Right ventricle myocardium inferior (tissue), 1 donor: ENCODE measurements at places on chromosomes 4 and X. TPM values are rescaled to one million over a fixed set of nuclear protein-coding genes. Genes with fewer than 3 reads are reported as not detected.

DNA sequence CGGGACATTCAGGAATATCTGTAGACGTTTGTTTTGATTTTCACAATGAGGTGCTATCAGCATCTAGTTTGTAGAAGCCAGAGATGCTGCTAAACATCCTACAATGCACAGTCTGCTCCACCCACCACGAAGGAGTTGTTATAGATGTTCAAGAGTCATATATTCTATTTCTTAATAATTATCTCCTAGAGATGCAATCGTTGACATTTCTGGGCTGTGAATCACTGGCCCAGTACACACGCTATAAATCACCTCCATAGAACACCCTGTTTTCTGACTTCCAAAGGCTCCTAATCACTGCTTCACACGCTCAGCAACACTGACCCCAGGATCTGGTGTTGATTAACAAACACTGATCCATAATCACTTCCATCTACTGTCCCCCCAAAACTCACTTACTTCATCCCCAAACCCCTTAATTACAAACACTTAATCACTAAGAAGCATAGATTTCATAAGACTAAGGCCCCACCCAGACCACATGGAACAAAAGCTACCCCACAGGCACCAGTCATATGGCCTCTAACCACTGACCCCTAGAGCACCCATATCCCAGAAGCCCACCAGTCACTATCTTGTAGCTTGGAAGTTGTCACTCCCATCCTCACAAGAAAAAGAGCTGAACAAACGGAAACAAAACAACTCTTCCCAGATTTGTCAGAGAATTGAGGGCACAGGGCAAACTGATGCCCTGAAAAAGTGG, 31.7 kb upstream of the ZNF41 start:
- no peak for DNase-seq

TMEM156 gene
- total RNA-seq: not detected

DNA sequence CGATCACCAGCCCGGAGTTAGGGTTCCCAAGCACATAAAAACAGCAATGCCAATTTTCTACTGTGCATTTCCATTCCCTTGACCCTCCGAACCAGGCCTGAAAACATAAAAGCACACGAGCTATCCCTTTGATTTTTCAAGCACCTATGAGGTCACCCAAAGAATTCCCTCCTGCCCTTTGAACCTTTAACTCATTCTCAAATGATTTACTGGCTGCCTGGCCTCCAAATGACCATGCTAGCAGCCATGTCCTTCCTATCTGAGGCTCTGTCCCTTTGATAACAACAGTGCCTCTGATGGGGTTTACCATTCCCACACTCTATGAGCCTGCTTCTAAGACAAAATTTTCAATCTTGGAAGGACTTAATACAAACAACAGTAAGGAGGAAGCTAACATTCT, 15.2 kb downstream of the SHROOM4 start:
- no peak for DNase-seq

DNA sequence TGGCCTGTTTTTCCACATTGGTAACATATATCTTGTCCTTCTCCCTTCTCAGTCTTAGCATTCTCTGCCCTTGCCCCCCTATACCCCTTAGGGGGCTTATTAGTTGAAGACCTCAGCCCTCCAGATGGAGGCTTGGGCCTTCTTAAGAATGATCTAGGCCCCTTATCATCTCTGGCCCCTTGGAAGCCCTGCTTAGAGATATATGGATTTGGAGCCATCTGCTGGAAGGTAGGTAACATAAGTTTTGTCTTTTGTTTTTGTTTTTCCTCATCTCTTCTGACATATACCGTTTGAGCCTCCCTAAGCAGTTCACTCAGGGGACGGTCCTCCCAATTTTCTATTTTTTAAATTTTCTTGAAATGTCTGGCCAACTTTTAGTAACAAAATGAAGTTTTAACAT, 48.3 kb upstream of the NAP1L2 start:
- no peak for DNase-seq

DNA sequence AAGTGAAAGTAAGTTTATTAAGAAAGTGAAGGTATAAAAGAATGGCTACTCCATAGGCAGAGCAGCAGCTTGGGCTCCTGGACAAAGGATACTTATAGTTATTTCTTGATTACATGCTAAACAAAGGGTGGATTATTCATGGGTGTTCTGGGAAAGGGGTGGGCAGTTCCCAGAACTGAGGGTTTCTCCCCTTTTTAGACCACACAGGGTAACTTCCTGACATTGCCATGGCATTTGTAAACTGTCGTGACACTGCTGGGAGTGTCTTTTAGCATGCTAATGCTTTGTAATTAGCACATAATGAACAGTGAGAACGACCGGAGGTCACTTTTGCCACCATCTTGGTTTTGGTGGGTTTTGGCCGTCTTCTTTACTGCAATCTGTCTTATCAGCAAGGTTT, 557.6 kb downstream of the SPRY1 start:
- DNase-seq: no peak

BMP3 gene
- total RNA-seq: not detected

TRO gene
- 1.8 TPM for total RNA-seq

BCLAF3 gene
- total RNA-seq: 5.5 TPM

- DNase-seq: no peak
These were observed 50.4 kb upstream of the TBL1X start for GRCh38 chrX:9414416-9414815.

LDB2 gene
- total RNA-seq: 34.3 TPM

GRCh38 chrX:136745215-136746173, 35.2 kb downstream of the ARHGEF6 start:
- no peak for DNase-seq

DNA sequence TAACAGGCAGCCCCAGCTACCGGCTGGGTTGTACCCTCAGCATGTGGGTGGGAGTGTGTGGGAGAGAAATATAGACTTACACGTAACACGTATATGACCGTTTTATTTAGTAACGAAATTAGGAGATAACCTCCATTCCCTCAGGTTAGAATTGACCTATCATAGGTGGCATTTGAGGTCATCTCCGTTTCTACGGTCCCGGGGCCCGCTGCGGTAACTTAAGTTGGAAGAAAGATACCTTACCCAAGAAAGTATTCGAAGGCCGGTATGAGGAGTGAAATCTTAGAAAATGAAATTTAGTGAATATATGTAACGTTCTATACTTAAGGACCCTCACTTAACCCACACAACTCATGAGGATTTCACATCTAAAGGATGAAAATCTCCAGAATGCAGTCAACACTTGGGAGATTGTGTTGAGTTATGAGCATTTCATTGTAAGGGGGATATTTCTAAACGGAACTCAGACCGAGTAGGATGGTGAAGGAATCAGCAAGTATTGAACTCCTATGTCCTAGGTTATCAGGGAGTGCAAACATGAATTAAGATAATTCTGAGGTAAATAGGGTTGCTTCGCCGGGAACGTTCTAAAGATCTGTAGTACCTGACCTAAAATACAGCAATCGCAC, 891 bp downstream of the CISD2 start:
- DNase-seq: no peak

- DNase-seq: no peak
These were observed 79.9 kb downstream of the ZFX start for GRCh38 chrX:24229400-24229879.

CXCL10 gene
- total RNA-seq: not detected

GRCh38 chr4:90127706-90128345, 632 bp downstream of the CCSER1 start:
- DNase-seq: peak; percentile 60

DNA sequence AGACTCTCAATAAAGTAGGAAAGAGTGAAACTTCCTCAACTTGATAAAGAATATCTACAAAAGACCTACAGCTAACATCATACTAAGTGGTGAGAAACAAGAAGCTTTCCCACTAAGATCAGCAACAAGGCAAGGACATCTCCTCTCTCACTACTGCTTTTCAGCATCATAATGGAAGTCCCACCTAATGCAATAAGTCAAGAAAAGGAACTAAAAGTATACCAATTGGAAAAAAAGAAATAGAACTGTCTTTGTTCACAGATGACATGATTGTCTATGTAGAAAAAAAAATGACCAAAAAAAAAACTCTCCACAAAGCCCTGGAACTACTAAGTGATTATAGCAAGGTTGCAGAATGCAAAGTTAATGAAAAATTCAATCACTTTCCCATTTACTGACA, 25.1 kb upstream of the SH3RF1 start:
- DNase-seq: no peak

DNA sequence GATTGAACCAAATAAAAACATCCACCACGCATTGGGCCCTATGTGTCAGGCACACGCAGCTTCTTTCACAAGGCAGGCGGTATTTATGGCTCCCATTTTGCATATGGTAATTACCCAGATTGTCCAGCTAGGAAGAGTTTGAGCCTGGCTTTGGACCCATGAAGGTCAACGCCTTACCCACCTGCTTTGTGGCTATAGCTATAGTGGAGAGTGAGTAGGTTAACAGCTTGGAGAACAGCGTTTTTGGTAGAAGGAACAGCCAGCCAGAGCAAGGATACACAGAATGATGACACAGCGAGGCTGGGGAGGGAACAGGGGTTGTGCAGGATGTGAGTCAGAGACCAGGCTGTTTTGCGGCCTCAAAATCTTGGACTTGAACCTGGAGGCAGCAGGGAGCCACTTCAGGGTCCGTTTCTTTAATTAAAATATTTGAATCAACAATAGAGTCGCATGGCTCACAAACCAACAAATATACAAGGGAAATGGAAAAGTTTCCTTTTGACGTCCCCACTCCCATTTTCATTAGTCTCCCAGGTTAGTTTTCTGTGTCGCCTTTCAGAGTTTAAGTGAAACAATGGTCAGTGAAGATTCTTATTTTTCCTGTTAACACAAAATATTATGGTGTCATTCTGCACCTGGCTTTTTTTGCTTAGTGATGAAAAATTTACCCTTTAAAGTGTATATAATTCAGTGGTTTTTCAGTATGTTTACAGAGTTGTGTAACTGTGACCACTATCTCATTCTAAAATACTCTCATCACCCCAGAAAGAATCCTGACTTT, 118.2 kb upstream of the STX18 start:
- no peak for DNase-seq

DNA sequence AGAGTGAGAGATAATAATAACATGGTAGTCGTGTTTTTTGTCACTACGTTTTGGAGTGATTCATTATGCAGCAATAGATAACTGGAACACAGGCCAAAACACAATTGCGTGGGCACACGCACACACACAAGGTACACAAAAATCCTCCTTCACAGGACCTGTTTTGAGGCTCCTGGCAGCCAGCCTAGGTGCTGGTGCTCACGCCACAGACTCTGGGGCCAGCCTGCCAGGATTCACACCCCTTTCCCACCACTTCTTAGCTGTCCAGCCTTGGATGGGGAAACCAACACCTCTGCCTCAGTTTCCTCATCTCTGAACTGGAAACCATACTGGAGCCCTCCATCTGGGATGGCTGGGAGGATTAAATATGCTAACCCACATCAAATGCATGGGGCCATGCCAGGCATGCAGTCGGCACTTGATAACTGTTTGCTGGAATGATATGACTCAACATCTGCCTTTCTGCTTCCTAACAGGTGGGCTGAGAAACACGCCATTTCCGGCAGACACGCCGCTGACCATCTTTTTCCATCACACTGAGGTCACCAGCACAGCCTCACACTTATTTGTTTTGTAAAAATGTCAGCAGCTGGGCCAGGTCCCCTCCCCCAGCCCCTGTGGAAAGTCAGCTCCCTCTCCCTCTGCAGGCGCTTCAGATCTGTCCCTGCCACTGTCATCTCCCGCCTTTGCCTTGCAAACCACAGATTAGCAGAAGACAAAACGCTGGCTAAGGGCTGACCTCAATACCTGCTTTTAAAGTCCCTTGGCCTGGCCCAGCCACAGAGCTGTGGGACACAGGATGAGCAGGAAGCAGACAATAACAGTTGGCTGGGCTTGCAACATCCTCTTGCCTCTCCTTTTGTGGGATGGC, 237.5 kb downstream of the BCOR start:
- no peak for DNase-seq

DNA sequence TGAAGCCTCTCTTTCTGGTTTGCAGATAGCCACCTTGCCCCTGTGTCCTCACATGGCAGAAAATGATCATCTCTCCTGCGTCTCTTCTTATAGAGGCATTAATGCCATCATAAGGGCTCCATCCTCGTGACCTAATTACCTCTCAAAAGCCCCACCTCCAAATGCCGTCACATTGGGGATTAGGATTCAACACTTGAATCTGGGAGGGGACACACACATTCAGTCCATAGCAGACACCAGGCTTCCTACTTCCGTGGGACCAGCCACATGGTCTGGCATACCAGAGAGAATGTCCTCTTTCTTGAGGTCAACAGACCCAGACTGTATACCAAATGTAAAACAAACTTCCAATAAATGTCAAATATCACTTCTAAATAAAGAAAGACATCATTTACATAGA, 82.3 kb upstream of the S100G start:
- DNase-seq: no peak

GRCh38 chr4:1356181-1356998, 9.4 kb downstream of the UVSSA start:
- peak; percentile 85 for DNase-seq

- no peak for DNase-seq
These were observed 484.2 kb downstream of the BCOR start for GRCh38 chrX:39613482-39613995.
